ENCODE measurements at places on chromosomes 16 and 17. TPM values are rescaled to one million over a fixed set of nuclear protein-coding genes. Genes with fewer than 3 reads are reported as not detected.

GRCh38 chr17:66508896-66509844 is 206.8 kb downstream of the PRKCA start:
- DNase-seq = no peak
- no peaks in the 10 kb centered on the region for H3K27me3 ChIP-seq
- H3K4me3 ChIP-seq = no peak overlapping the region
- H3K27ac ChIP-seq = no peak overlapping the region

GRCh38 chr17:39197380-39198185 is at the start of gene CACNB1:
Gene CACNB1, minus strand, starts transcription at chr17:39197669. Its CDS starts 174 bp downstream, at chr17:39197495.
- peaks cover 20% of the 10 kb centered on the region for H3K36me3 ChIP-seq
- DNase-seq = no peak
- peak within 1 kb of the TSS; percentile 92 for H3K27ac ChIP-seq
- H3K27me3 ChIP-seq = no peaks in the 10 kb centered on the region
- H3K4me3 ChIP-seq = peak within 1 kb of the TSS; percentile 82
- H3K4me1 ChIP-seq = peaks cover 68% of the 10 kb centered on the region

DNA sequence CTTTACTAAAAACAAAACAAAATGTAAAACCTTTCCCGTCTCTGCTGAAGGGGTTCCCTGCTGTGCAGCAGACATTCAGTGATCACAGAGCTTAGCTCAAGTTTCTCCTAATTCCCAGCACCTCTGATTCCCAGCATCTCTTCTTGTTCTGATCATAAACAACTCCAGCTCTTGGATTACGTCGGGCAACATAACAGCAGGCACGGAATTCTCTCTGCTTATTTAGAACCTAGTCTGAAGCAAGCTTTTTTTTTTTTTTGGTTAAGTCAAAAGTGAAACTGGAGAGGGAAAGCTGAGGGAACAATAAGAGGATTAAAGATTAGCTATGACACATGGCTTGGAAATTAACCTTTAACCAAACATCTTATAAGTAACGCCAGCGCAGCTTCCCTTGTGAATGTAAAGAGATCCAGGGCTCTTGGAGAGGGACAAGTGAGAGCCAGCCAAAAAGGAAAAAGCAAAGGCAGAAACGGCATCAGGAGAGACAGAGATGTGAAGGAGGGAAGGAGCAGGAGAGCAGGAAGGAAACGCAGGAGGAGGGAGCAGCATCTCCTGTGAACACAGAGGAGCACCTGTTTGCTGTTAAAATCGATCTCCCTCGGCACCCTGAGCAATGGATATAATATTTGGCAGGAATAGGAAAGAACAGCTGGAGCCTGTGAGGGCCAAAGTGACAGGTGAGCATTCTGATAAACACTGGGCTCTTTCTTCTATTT is at the start of gene BCO1:
TSS of gene BCO1 (plus strand) at position 394 of the 716 bp plus-strand sequence. CDS start at position 614, 220 bp downstream.
- H3K4me3 ChIP-seq = peak within 1 kb of the TSS; percentile 68
- H3K36me3 ChIP-seq = no peaks in the 10 kb centered on the region
- DNase-seq = no peak
- H3K27ac ChIP-seq = no peak within 1 kb of the TSS
- H3K4me1 ChIP-seq = no peaks in the 10 kb centered on the region

GRCh38 chr16:58614212-58614611 is 15.4 kb downstream of the CNOT1 start:
- no peak for DNase-seq
- no peak overlapping the region for H3K4me3 ChIP-seq
- H3K4me1 ChIP-seq = no peaks in the 10 kb centered on the region
- no peak overlapping the region for H3K27ac ChIP-seq

The EVI2A gene
- 15.5 TPM for total RNA-seq

DNA sequence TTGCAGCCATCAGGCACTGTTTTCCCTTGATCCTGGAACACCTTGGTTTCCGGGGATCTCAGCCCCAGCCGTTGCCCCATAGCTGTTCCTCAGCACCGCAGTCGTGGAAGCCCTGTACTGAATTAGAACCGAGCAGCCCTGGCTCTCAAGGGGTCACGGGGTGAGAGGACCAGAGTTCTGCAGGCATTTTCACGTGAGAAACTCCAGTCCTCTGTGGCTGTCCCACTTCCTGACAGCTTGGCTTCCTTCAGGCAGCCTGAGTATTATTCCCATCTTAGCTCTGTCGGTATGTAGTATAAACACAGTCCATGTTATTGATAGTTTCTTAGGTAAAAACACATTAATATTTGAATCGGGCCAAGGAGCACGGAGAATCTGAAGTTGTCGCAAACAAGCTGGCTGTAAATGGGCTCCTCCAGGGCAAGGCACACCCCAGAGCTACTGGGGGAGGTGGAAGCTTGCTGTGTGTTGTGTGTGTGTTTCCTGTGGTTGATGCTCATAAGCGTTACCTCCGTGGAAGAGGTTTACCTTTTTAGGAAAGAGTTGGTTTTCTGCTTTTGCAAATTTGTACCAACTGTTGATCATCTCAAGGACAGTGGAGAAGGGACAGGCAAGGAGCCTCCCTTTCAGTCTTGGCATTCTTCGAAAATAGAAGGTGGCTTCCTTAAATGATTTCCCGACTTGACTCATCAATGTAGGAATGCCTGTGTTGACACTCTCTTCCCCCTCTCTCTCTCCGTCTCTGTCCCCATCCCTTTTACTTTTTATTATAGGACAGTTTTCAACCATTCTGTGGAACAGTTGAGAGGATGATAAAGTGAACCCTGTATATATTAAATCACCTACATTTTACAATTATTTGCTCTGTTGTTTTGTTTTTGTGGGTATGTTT is 208.9 kb upstream of the CHMP6 start:
- DNase-seq = no peak
- no peak overlapping the region for H3K4me3 ChIP-seq
- H3K36me3 ChIP-seq = no peaks in the 10 kb centered on the region
- peaks cover 60% of the 10 kb centered on the region for H3K4me1 ChIP-seq
- peak overlapping the region; percentile 48 for H3K27ac ChIP-seq

GRCh38 chr17:21258593-21258992 is 5.4 kb upstream of the NATD1 start:
- no peaks in the 10 kb centered on the region for H3K36me3 ChIP-seq
- DNase-seq = no peak
- no peak overlapping the region for H3K4me3 ChIP-seq
- H3K4me1 ChIP-seq = peaks cover 7% of the 10 kb centered on the region
- H3K27ac ChIP-seq = no peak overlapping the region
- no peaks in the 10 kb centered on the region for H3K27me3 ChIP-seq

DNA sequence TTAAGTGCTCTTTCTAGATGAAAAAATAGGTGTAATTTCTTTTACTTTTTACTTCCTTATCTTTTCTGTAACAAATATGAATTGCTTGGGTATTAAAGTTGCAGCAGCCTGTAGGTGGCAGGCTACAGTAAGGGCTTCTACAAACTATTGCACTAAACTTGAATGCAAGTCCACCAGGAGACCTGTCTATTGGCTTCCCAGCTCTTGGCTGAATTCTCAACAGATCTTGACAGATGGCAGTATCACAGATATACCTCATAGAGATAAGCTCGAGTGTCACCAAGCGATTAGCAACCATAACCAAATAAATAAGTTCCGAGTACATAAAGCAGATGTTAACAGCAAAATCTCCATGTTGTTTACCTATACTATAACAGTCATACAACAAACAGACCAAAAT is 5.9 kb downstream of the BBS2 start:
- H3K27ac ChIP-seq = no peak overlapping the region
- H3K4me3 ChIP-seq = no peak overlapping the region
- H3K36me3 ChIP-seq = peaks cover 6% of the 10 kb centered on the region
- no peaks in the 10 kb centered on the region for H3K27me3 ChIP-seq

DNA sequence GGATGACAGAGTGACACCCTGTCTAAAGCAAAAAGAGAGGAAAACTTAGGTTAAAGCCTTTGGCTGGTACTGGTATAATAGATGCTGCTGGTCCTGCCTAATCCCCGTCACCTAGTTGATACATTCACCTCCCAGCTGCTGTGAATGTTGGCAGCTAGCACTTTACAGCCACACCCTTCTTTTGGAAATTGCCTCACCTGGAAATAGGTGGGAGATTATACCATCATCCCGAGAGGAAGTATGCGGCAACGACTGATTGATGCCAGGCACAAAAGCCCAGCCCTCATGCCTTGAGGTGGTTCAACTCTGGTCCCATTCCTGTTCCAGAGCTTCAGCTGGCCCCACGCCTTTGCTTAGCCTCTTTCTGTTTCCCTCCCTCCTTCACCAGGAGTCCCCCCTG is 53.2 kb upstream of the SIAH1 start:
- H3K36me3 ChIP-seq = no peaks in the 10 kb centered on the region
- no peak overlapping the region for H3K4me3 ChIP-seq
- H3K27me3 ChIP-seq = no peaks in the 10 kb centered on the region
- no peak overlapping the region for H3K27ac ChIP-seq
- DNase-seq = no peak
- H3K4me1 ChIP-seq = no peaks in the 10 kb centered on the region

The FOXC2 gene
- total RNA-seq = 60.7 TPM

DNA sequence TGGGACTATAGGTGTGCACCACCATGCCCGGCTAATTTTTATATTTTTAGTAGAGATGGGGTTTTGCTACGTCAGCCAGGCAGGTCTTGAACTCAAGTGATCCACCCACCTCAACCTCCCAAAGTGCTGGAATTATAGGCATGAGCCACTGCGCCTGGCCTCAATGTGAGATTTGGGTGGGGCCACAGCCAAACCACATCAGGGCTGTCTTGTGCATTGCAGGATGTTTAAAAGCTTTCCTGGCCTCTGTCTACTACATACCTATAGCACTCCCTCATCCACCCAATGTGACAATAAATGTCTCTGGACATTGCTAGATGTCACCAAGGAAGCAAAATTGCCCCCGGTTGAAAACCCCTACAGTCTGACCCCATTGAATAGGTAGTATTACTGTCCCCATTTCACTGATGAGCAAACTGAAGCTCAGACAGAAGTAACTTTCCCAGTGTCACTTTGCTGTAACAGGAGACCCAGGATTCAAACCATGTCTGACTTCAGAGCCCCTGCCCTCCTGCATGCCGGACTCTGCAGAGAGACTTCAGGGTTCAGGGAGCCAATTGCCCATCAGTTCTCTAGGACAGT is 3.6 kb upstream of the MAP3K14 start:
- peaks cover 56% of the 10 kb centered on the region for H3K4me1 ChIP-seq
- H3K27me3 ChIP-seq = no peaks in the 10 kb centered on the region
- H3K4me3 ChIP-seq = no peak overlapping the region
- H3K36me3 ChIP-seq = no peaks in the 10 kb centered on the region

DNA sequence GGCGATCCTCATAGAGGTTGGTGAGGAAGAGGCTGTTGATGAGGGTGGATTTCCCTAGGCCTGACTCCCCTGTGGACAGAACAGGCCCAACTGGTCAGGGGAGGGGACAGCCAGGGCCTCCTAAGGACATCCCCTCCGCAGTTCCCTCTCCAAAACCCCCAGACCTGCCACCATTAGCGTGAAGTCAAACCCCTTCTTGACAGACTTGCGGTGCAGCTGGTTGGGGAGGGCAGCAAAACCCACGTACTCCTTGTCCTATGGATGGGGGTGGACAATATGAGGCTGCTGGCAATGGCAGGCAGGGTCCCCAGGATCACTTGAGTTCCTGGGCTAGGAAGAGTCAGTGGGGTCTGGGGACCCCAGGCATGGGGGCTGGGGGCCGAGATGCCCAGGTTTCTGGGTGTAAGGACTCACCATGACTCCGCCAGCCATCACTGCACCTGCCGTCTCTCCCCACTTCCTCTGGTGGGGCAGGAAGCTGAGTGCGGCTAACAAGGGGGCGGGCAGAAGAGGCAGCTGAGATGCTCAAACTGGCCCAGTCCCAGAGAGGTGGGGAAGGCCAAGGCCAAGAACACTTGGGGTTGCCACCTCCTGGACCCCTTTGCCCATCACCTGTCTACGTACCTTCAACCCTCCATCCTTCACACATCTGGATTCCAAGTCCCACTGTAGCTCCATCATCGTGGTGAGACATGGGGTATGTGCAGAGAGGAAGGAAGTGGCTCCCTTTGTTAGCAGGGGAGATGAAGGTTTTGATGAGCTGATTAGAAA is at the start of gene SEPTIN1:
TSS of gene SEPTIN1 (minus strand) at position 451 of the 771 bp plus-strand sequence. CDS start at position 432, 19 bp downstream.
- H3K4me3 ChIP-seq = peak within 1 kb of the TSS; percentile 19
- H3K36me3 ChIP-seq = no peaks in the 10 kb centered on the region
- peaks cover 5% of the 10 kb centered on the region for H3K4me1 ChIP-seq
- no peaks in the 10 kb centered on the region for H3K27me3 ChIP-seq

DNA sequence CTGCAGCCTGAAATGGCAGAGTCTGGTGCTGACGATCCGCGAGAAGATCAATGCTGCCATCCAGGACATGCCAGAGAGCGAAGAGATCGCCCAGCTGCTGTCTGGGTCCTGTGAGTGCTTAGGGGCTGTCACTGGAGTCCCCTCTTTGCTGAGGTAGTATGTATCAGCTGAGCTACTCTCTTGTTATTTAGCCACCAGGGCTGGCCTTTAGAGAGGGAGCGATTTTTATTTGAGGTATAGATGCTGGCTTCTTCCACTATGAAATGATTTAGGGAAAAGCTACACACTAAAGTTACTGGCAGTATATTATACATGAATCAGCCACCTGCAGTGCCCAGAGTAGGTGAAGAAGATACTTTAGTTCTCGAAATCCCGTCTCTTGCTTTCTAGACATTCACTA is 2.6 kb downstream of the CDK5RAP3 start:
- H3K4me1 ChIP-seq = peaks cover 6% of the 10 kb centered on the region
- no peaks in the 10 kb centered on the region for H3K27me3 ChIP-seq
- no peak for DNase-seq
- no peak overlapping the region for H3K4me3 ChIP-seq
- no peak overlapping the region for H3K27ac ChIP-seq

DNA sequence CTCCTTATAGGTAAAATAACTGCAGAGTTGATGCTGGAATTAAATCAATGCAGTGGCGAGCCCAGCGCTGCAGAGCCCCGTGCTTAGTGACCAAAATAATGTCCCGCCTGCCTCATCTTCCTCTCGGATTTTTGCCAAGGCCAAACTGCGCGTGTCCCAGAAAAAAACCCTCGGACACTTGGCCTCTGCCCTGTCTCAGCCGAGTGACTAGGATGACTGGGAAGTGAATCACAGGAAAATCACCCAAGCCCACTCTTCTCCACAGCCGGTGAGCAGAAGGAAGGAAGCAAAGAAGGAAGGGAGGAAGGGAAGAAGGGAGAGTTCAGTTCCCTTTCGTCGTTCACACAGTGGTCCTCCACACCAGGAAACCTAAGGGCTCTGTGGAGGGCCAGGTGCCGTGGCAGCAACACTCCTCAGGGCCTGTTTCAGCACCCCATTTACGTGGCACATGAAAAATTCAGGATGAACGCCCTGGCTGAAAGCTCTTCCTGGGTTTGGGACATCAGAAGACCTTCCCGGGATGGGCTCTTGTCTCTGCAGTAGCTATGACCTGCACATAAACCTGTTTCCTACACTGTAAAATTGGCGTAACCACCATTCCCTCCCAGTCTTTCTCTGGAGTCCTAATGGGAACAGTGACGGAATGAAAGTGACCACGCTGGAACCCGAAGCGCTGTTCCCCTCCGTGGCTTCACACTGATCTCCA is 25.4 kb upstream of the HOXB13 start:
- H3K4me3 ChIP-seq = no peak overlapping the region
- DNase-seq = no peak
- H3K27ac ChIP-seq = no peak overlapping the region
- H3K4me1 ChIP-seq = peaks cover 17% of the 10 kb centered on the region
- peaks cover 41% of the 10 kb centered on the region for H3K27me3 ChIP-seq

DNA sequence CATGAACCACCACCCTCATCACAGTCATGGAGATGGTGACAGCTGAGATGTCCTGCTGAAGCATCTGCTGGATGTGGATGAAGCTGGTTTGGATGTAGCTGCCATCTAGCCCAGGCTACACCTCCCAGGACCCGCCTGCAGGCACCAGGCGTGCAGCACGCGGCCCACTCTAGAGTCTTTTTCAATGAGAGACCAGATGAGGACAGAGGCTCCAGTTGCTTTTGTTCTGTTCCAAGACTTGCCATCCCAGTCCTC is 102.1 kb downstream of the ZNF778 start:
- no peaks in the 10 kb centered on the region for H3K36me3 ChIP-seq
- no peak for DNase-seq
- H3K4me3 ChIP-seq = peak overlapping the region; percentile 49
- H3K4me1 ChIP-seq = peaks cover 89% of the 10 kb centered on the region
- peak overlapping the region; percentile 78 for H3K27ac ChIP-seq

The KREMEN2 gene
- total RNA-seq = not detected
